ENCODE measurements at places on chromosomes 2 and 18.

DNA sequence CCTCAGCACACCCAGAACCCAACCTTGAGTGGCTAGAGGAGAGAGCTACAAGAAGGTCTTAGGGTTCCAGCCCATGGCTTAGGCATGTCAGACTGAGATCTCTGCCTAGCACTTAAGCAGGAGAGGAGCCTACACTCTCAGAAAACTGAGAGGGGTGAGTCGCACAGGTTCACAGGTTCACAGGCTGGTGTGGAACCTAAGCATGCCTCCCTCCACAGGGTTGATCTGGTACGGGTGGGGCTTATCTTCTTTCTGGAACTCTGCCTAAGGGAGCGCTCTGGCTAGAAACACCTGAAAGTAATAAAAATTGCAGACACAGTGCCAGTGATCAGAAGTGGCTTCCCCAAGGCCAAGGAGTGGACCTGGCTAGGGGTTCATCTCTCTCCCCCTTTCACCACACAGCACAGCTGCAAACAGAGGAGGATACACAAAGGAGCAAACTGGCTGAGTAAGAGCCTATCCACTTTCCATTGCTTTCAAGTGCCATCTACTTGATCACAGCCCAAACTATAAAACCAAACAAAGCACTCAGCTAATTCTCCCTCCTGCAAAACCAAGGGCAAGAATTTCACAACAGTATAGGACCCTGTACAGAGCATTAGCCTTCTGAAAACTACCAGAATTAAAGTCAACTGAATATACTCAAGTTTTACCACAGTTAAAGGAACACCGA lies 481.9 kb upstream of the SETBP1 start:
- no peak for DNase-seq

DNA sequence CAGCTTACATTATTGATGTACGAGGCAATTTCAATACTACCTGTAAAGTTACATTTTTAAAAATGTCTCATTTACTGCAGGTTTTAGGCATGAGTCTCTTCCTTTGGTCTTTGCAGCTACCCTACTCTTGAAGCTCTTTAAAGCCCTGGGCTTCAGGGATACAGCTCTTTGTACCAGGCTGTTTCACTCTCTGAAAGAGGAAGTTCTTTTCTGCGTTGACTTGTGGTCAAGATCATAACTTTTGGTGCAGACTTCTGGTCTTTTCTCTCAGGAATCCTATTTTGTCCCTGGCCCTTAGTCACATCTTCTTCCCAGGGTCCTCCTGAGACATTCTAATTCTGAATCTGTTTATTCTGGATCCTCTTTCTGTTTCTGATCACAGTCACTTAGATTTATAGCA lies 16.6 kb upstream of the HRH4 start:
- no peak for DNase-seq

DNA sequence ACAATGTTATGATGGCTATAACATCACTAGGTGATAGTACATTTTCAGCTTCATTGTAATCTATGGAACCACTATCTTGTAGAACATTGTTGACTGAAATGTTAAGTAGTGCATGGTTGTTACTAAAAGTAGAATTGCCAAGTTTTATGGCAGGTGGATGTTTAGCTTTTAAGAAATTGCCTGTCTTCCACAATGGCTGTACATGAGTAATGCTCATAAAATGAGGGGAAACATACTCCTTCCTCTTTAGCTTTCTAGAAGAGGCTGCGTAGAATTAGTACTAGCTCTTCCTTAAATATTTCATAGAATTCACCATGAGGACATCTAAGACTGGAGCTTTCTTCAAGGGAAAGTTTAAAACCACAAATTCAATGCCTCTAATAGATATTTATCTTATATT lies 161.0 kb downstream of the TPGS2 start:
- DNase-seq = no peak

GRCh38 chr2:170660409-170660808 lies 54.7 kb upstream of the SP5 start:
- DNase-seq = no peak

GRCh38 chr2:44929159-44929734 lies 12.3 kb upstream of the SIX3 start:
- no peak for DNase-seq

DNA sequence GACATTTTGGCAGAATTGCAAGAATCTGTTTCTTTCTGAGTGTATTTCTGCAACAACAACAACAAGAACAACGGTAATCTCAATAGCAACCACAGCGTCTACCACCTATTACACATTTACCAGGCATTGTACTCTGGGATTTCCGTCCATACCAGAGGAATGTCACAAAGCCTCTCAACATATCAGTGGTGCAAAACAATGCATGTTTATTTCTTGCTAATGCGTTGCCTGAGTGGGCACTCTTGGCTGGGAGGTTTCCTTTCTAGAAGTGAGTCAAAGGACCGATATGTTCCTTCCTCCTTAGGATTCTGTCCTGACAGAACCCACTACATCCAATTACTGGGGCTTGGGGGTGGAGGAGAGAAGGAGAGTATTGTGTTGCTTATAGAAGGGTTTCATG lies 585.6 kb downstream of the TSN start:
- no peak for DNase-seq

DNA sequence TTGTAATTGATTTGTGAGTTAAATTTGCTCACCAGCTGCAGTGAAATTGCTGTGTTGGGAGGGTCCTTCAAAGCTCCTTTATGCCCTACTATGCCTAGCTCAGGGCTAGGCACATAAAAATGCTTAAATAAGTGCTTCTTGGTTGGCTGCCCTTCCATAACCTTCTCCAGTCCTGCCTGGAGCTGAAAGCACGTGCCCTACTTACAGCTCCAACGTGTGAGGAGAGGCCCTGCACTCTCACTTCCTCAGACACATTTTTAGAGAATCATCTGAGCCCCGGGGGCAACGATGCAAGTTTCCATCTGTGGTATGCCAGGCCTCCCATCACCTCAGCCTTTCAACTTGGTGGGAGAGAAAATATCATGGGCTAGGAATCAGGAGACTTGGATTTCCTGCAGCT lies 202.7 kb downstream of the BCL11A start:
- DNase-seq = no peak
